ENCODE measurements at places on chromosomes 3 and 15. TPM values are rescaled to one million over a fixed set of nuclear protein-coding genes. Genes with fewer than 3 reads are reported as not detected.

GRCh38 chr3:95311272-95311671 lies 1248.4 kb downstream of the NSUN3 start:
- no peak for DNase-seq

Gene KLF15
- 55.1 TPM for total RNA-seq

Gene CIDEC
- total RNA-seq = 1,481 TPM

GRCh38 chr3:72888546-72889309 lies 882 bp downstream of the GXYLT2 start:
- DNase-seq = no peak

DNA sequence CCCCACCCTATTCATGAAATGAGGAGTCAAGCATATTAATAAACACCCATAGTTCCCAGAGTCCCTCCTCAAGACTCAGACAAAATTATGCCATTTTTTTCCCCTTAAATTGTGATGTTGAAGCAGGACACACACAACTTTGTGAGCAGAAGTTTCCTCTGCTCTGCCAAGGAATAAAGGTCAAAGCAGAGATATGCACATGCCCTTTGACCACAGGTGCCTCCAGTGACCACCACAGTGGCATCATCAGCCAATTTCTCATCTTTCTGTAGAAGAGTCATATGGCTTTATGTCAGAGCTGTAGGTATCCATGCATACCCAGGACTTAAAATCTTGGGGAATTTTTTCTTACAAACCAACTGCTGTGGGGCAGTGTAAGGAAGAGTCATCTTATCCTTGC lies 304.4 kb upstream of the GADL1 start:
- DNase-seq = no peak

Gene PLSCR2
- total RNA-seq = not detected

DNA sequence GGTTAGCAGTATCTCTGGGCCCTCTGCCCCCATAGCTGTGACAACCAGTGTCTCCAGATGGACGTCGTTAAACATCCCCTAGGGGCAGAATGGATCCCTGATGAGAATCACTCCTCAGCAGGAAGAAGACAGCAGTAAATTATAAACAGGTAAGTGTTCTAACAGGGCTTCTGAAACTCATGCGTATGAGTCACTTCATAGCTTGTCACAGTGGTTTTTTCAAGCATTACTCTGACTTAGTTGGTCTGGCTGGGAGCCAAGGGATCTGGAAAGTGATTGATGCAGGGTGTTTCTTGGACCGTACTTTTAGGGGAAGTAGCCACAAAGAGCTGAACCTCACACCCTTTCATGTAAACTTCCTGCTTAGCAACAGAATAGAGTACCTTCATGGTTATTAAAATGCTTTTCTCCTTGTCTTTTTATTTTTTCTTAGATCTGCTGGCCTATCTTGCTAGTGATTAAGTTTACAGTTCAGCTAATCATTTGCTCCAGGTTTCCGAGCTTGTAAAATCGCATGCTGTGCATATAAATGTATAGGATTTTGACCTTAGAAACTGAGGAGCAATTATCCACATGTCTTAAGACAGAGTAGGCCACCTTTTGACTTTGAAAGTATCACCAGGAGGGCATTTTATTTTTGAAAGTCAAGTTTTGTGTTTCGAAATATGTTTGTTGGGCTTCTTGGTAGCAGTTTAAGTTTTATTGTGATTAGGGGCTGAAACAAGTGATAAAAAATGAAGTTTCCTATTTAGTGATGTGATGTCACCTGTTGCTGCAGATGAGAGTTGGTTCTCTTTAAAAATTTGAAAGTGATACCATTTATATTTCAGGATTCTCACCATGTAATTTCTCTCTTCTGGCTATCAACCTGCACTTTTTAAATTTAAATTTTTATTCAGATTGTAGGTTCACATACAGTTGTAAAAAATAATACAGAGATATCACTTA lies 333.9 kb downstream of the PTPRG start:
- peak; percentile 80 for DNase-seq

DNA sequence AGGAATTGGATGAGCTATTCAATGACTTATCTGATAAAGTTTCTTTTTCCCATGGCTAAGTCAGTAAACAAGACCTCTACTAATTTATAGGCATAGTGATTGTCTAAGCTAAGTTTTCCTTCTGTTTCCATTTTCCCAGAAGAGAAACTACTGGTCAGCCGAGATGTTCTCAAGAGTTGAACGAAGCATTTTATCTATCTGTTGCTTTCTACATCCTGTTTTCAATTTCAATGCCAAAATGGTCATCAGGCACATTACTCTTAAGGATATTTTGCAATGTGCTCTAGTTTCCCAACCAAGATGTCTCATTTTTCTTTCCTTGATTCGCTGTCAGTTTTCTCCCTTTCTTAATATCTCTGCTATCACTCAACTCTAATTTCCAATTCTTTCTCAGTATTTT lies 228.7 kb downstream of the MBNL1 start:
- DNase-seq = no peak

Measured in omental fat pad (tissue), 4 donors.